ENCODE measurements at places on chromosomes 6 and 20.
A peak's percentile ranks its signal among the peaks of the same experiment; 100 is the strongest.

- H3K27me3 ChIP-seq = no peaks in the 10 kb centered on the region
- no peak overlapping the region for H3K4me3 ChIP-seq
- DNase-seq = no peak
- peaks cover 58% of the 10 kb centered on the region for H3K4me1 ChIP-seq
- H3K27ac ChIP-seq = peak overlapping the region; percentile 98
Observed at GRCh38 chr20:10651227-10651990, 22.4 kb downstream of the JAG1 start.

GRCh38 chr6:3872370-3872854 is 23.2 kb downstream of the FAM50B start:
- H3K36me3 ChIP-seq = no peaks in the 10 kb centered on the region
- no peaks in the 10 kb centered on the region for H3K27me3 ChIP-seq
- H3K4me3 ChIP-seq = no peak overlapping the region
- no peak overlapping the region for H3K27ac ChIP-seq
- no peak for DNase-seq
- H3K4me1 ChIP-seq = peaks cover 21% of the 10 kb centered on the region

GRCh38 chr20:60583741-60584140 is 625.5 kb downstream of the CDH26 start:
- H3K4me3 ChIP-seq = no peak overlapping the region
- DNase-seq = no peak
- H3K36me3 ChIP-seq = no peaks in the 10 kb centered on the region

- no peak for DNase-seq
- H3K27me3 ChIP-seq = no peaks in the 10 kb centered on the region
- no peaks in the 10 kb centered on the region for H3K36me3 ChIP-seq
- no peak overlapping the region for H3K27ac ChIP-seq
- no peaks in the 10 kb centered on the region for H3K4me1 ChIP-seq
Observed at GRCh38 chr20:60327971-60328660, 369.9 kb downstream of the CDH26 start.

DNA sequence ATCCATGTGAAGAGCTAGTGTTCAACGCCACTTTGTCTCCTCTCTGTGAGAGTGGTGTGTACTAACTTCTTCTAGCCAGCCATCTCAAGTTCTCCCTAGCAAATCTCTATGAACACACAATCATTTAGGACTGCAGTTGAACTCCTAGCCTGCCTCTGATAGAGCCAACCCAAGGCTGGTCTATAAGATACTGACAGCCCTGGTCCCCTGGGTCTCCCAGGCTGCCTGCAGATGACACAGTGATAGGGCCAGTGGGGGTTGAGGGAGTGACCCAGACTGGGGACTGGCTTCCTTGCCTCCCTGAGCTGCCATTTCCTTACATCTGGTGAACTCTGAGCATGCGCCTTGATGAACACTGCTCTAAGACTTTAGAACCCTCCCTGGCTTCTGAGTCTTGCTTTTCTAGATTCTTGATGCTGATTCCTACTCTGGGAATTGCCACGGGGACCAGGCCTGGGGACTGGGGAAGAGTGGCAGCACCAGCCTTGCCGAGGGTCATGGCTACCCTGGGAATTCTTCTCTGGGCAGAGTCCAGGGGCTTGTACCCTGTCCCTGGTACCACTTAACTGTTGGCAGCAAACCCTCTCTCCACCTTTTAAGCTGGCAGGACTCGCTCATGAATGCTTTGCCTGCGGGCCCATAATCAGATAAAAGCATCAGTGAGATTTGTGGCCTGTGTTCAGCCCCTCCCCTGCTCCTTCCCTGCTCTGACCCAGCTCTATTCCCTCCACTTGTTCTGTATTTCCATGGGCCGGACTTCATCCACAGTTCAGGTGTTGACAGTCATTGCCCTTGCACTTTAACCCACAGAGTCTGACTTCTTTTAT is 130.8 kb upstream of the CHD6 start:
- no peak overlapping the region for H3K27ac ChIP-seq
- H3K4me1 ChIP-seq = no peaks in the 10 kb centered on the region
- no peak overlapping the region for H3K4me3 ChIP-seq
- H3K36me3 ChIP-seq = no peaks in the 10 kb centered on the region
- DNase-seq = no peak
- no peaks in the 10 kb centered on the region for H3K27me3 ChIP-seq

DNA sequence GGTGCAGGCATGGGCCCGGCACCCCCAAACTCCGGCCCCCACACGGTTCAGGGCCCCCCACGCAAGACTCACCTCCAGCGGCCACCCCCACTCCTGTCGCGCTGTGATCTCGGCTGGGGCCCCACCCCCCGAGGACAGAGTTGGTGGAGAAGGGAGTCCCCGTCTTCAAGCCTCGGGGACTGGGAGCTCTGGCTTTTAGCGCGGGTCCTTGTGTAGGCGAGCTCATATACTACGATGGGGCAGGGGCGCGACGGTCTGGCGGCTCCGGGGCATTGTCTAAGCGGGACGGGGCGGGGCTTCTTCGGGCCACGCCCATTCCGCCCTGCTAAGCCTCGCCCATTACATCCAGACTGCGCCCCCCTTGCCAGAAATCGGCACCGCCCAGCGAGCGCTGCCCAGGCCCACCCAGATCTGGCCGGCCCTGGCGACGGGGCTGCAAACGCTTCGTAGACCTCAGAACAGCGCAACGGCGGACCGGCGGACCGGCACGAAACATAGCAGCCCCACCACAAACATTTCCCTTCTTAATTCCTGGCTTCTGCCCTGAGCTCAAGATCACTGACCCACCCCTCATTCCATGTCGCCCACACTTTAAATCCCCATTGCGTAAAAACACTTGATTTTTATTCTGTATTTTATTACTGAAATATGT is 1.0 kb upstream of the DDAH2 start:
- DNase-seq = peak; percentile 57

DNA sequence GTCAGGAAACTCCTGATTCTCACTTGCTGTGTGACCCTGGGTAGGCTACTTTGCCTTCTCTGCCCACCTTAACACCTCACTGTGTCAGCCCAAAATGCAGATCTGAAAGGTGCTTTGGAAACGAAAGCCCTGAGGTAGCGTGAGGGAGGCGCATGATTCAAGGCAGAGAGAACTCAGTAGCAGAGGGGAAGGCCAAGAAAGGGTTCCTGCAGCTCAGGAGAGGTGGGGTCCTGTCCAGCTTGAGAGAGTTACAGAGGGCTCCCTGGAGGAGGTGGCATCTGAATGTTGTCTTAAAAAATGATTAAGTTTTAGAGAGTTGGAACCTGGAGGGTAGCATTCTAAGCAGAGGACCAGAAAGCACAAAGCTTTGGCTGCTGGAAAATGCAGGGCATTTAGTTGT is 13.6 kb downstream of the TGM2 start:
- no peaks in the 10 kb centered on the region for H3K27me3 ChIP-seq
- H3K27ac ChIP-seq = peak overlapping the region; percentile 80
- H3K36me3 ChIP-seq = peaks cover 60% of the 10 kb centered on the region
- no peak overlapping the region for H3K4me3 ChIP-seq

- H3K4me1 ChIP-seq = peaks cover 13% of the 10 kb centered on the region
- H3K27me3 ChIP-seq = no peaks in the 10 kb centered on the region
- H3K36me3 ChIP-seq = peaks cover 3% of the 10 kb centered on the region
- H3K27ac ChIP-seq = no peak overlapping the region
Observed at GRCh38 chr20:33400812-33401183, 521 bp downstream of the CDK5RAP1 start.

GRCh38 chr20:25257130-25257529 is 9.2 kb downstream of the PYGB start:
- no peak overlapping the region for H3K27ac ChIP-seq
- peaks cover 23% of the 10 kb centered on the region for H3K36me3 ChIP-seq
- no peak for DNase-seq

GRCh38 chr6:43269273-43270007 is 26.2 kb downstream of the TTBK1 start:
- no peak for DNase-seq
- H3K27ac ChIP-seq = no peak overlapping the region
- H3K36me3 ChIP-seq = no peaks in the 10 kb centered on the region
- H3K4me3 ChIP-seq = peak overlapping the region; percentile 66
- no peaks in the 10 kb centered on the region for H3K27me3 ChIP-seq

GRCh38 chr20:19886661-19887288 is 128.7 kb downstream of the RIN2 start:
- peak overlapping the region; percentile 61 for H3K4me3 ChIP-seq
- no peak for DNase-seq
- peaks cover 39% of the 10 kb centered on the region for H3K4me1 ChIP-seq

- no peaks in the 10 kb centered on the region for H3K27me3 ChIP-seq
- no peak for DNase-seq
- H3K4me3 ChIP-seq = no peak overlapping the region
- no peaks in the 10 kb centered on the region for H3K4me1 ChIP-seq
Observed at GRCh38 chr20:4674672-4675071, 47.0 kb upstream of the PRND start.

DNA sequence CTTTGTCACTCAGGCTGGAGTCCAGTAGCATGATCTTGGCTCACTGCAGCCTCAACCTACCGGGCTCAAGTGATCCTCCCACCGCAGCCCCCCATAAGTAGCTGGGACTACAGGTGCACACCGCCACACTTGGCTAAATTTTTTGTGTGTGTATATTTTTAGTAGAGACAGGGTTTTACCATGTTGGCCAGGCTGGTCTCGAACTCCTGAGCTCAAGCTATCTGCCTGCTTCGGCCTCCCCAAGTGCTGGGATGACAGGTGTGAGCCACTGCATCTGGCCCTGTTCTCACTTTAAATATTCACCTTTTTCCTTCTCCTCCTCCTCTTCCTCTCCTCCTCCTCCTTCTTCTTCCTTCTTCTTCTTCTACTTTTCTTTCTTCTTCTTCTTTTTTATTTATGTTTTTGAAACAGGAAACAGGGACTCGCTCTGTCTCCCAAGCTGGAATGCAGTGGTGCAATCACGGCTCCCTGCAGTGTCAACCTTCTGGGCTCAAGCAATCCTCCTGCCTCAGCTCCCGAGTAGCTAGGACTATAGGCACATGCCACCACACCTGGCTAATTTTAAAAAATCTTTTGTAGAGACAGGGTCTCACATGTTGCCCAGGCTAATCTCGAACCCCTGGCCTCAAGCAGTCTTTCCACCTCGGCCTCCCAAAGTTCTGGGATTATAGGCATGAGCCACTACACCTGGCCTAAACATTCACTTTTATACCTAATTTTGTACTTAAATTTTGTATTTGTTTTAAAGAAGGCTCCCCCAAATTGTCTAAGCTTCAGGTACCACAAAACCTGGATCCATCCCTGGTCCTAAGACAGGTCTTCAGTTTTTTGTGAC is 47.2 kb upstream of the NCOA3 start:
- no peak for DNase-seq
- no peak overlapping the region for H3K4me3 ChIP-seq
- H3K27me3 ChIP-seq = no peaks in the 10 kb centered on the region
- peaks cover 7% of the 10 kb centered on the region for H3K4me1 ChIP-seq
- no peak overlapping the region for H3K27ac ChIP-seq
- H3K36me3 ChIP-seq = no peaks in the 10 kb centered on the region

- H3K36me3 ChIP-seq = peaks cover 9% of the 10 kb centered on the region
- no peaks in the 10 kb centered on the region for H3K4me1 ChIP-seq
- no peak overlapping the region for H3K27ac ChIP-seq
Observed at GRCh38 chr6:143457563-143458359, 7.2 kb downstream of the PEX3 start.

- no peaks in the 10 kb centered on the region for H3K27me3 ChIP-seq
- DNase-seq = no peak
- no peak overlapping the region for H3K27ac ChIP-seq
- H3K4me3 ChIP-seq = no peak overlapping the region
Observed at GRCh38 chr6:158782432-158783166, 36.6 kb downstream of the EZR start.

DNA sequence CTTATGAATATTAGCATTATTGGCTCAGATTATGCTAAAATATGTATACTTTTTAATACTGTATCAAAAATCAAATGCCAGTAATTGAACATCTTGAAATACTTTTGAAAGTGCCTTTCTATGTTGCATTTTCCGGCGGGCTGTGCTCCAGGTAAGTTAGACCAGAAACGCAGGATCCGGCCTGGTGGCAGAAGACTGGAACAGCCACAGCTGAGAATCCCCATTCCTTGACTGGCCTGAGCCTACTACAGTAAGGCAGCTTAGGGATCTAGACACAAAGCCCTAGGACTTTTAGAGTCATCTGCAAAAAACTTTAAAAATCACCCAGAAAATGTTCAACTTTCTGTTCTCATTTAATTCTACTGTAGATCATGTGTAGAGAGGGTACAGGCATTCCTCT is 138.8 kb upstream of the C6orf118 start:
- H3K27me3 ChIP-seq = no peaks in the 10 kb centered on the region
- no peak overlapping the region for H3K27ac ChIP-seq
- no peaks in the 10 kb centered on the region for H3K36me3 ChIP-seq
- H3K4me1 ChIP-seq = no peaks in the 10 kb centered on the region

- H3K36me3 ChIP-seq = no peaks in the 10 kb centered on the region
- no peaks in the 10 kb centered on the region for H3K4me1 ChIP-seq
- DNase-seq = no peak
Observed at GRCh38 chr6:22590423-22590822, 21.1 kb downstream of the HDGFL1 start.

DNA sequence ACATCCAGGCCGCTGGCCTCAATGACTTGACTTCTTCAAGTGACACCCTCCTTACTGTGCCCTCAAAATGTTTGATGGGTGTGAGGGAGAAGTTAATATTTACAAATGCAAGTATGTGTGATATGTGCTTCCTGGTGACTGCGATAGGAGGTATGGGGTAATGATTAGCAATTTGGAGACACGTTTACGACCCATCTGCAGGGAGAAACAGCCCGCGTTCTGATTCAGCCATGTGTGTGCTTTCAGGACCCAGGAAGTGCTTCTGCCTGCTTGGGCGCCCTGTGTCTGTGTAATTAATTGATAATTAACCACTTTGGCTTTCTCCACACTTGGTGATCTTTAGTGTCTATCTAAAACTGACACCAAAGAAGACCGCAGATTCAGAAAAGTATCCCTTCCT is 25.0 kb downstream of the SIRPA start:
- no peak for DNase-seq
- H3K4me3 ChIP-seq = no peak overlapping the region
- H3K36me3 ChIP-seq = peaks cover 37% of the 10 kb centered on the region

DNA sequence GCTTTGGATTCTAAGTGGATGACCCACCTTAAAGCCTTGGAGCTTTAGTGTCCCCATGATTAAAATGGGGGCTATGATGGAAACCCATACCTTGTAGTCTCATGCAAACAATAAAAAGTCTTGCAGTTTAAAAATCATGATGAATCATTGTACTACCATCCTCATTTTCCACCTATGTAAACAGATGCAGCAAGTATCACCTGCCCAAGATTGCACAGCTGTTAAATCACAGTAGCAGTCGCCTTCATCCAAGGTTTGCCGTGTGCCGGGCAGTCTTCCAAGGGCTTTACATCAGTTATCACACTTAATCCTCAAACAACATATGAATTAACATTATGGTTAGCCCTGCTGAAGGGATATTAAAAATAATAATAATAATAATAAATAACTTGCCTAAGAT is 210.3 kb downstream of the FOXA2 start:
- H3K4me1 ChIP-seq = no peaks in the 10 kb centered on the region
- no peaks in the 10 kb centered on the region for H3K27me3 ChIP-seq
- no peak for DNase-seq
- H3K36me3 ChIP-seq = no peaks in the 10 kb centered on the region
